ENCODE measurements at places on chromosomes 2 and 18. TPM values are rescaled to one million over a fixed set of nuclear protein-coding genes. Genes with fewer than 3 reads are reported as not detected.

The FOXI3 gene
- total RNA-seq = not detected

The CPLX4 gene
- not detected for total RNA-seq

The AFF3 gene
- 9.2 TPM for total RNA-seq

The LYPD1 gene
- total RNA-seq = 0.27 TPM

The RAPH1 gene
- total RNA-seq = 160 TPM

The KCNK3 gene
- total RNA-seq = 1.00 TPM

The ARHGAP25 gene
- total RNA-seq = 2.2 TPM

The KDSR gene
- total RNA-seq = 34.4 TPM

The NEU2 gene
- not detected for total RNA-seq

The LYPD6B gene
- not detected for total RNA-seq

The COL4A3 gene
- total RNA-seq = 5.1 TPM

The NGEF gene
- total RNA-seq = 46.1 TPM

The ITM2C gene
- total RNA-seq = 911 TPM

The ARHGAP15 gene
- 0.80 TPM for total RNA-seq

The EVX2 gene
- not detected for total RNA-seq

The XDH gene
- total RNA-seq = 28.1 TPM

The METTL4 gene
- 2.2 TPM for total RNA-seq
